Fibroblast of villous mesenchyme (primary cell): ENCODE measurements at places on chromosomes 12 and 14. TPM values are rescaled to one million over a fixed set of nuclear protein-coding genes. Genes with fewer than 3 reads are reported as not detected.

The RIMBP2 gene
- not detected in 2 replicates for total RNA-seq

The SLC39A5 gene
- total RNA-seq: not detected in 2 replicates

The IRAK3 gene
- 2.6 and 3.0 TPM in 2 replicates for total RNA-seq

The BMAL2 gene
- total RNA-seq: 20.0 and 21.6 TPM in 2 replicates

The PGF gene
- 0.64 and 0.86 TPM in 2 replicates for total RNA-seq

The LGR5 gene
- total RNA-seq: not detected in 2 replicates

The RPL10L gene
- total RNA-seq: 0.43 TPM in 1 of 2 replicates, not detected in the other

The FAIM2 gene
- total RNA-seq: 3.0 and 3.9 TPM in 2 replicates

The PTCSC3 gene
- total RNA-seq: not detected in 2 replicates

The RDH11 gene
- 138 and 212 TPM in 2 replicates for total RNA-seq

The ABCD2 gene
- total RNA-seq: under 0.01 and 0.32 TPM in 2 replicates

The PRKD1 gene
- 11.3 and 13.8 TPM in 2 replicates for total RNA-seq

The PPP4R4 gene
- total RNA-seq: under 0.01 and 0.43 TPM in 2 replicates

The ARMH4 gene
- 1.6 and 3.0 TPM in 2 replicates for total RNA-seq

The METTL17 gene
- 34.5 and 41.2 TPM in 2 replicates for total RNA-seq

The NEMF gene
- total RNA-seq: 70.0 and 72.5 TPM in 2 replicates

The FBLN5 gene
- 77.7 and 85.0 TPM in 2 replicates for total RNA-seq
